Left ventricle myocardium inferior (tissue), 1 donor: ENCODE measurements at places on chromosomes 5 and 9.

DNA sequence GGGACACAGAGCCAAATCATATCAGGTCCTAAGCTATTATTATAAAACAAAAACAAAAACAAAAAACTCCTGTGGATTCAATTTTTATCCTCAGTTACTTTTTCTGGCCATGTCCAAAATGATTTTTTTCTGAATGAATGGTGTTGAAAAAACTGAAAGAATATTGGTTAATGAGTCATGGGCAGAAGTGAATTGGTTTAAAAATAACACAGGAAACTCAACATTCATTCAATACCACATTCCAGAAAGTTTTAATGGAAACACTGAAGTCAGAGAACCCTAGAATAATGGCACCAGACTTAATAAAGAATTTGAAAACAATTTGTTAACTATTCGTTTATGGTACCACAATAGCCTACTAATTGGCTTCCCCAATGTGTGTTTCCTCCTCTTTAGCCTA lies 102.4 kb upstream of the CDH9 start:
- no peaks in the 10 kb centered on the region for H3K36me3 ChIP-seq
- no peaks in the 10 kb centered on the region for H3K27me3 ChIP-seq
- H3K4me3 ChIP-seq: no peak overlapping the region

- no peak for DNase-seq
- H3K4me3 ChIP-seq: no peak overlapping the region
- H3K36me3 ChIP-seq: no peaks in the 10 kb centered on the region
- no peaks in the 10 kb centered on the region for H3K27me3 ChIP-seq
- no peak overlapping the region for H3K27ac ChIP-seq
Measured at GRCh38 chr9:68669218-68669617, 35.8 kb upstream of the PIP5K1B start.

- no peaks in the 10 kb centered on the region for H3K36me3 ChIP-seq
- peak overlapping the region; percentile 35 for H3K4me3 ChIP-seq
- DNase-seq: no peak
- H3K27ac ChIP-seq: peak overlapping the region; percentile 91
- no peaks in the 10 kb centered on the region for H3K27me3 ChIP-seq
Measured at GRCh38 chr9:571066-571465, 270.4 kb upstream of the DMRT1 start.

DNA sequence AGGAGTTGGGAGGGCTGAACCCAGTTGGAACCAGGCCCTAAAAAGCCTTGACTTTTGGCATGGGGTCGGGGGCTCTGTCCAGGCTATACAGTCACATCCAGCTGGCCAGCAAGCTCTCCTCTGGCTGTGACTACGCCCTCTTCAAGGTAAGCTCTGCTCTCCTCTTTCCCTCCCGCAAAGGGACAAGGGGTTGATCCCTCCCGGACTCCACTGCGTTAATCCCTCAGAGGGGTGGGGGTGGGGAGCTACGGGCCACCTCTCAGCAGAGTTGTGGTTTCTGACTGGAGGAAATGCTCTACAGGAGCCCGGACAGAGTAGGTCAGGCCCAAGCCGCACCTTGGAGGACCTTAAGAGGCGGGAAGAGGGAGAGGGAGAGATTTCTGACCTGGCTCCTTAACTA lies 3.0 kb upstream of the TSPAN17 start:
- no peak for DNase-seq
- no peak overlapping the region for H3K27ac ChIP-seq
- H3K4me3 ChIP-seq: no peak overlapping the region
- H3K4me1 ChIP-seq: peaks cover 34% of the 10 kb centered on the region
- H3K27me3 ChIP-seq: no peaks in the 10 kb centered on the region
- H3K36me3 ChIP-seq: no peaks in the 10 kb centered on the region

GRCh38 chr9:79215821-79216220 lies 355.9 kb upstream of the TLE4 start:
- DNase-seq: no peak
- H3K27me3 ChIP-seq: no peaks in the 10 kb centered on the region
- no peaks in the 10 kb centered on the region for H3K36me3 ChIP-seq
- H3K27ac ChIP-seq: no peak overlapping the region
- no peaks in the 10 kb centered on the region for H3K4me1 ChIP-seq

DNA sequence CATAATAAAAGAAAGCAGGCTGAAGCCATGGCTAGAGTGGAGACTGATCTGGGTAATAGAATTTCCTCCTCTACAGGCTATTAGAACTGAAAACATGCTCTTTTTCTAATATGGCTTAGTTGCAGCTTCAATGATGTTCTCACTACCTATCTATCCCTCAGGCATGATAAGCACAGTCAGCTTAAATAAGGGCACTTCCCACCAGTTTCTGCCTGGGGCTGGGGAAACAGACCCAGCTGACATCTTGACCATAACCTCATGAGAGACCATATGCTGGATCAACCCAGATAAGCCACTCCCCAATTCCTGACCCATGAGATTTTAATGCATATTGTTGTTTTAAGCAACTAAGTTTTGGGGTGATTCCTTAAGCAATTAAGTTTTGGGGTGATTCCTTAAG lies 81.2 kb downstream of the ZNF366 start:
- no peak overlapping the region for H3K4me3 ChIP-seq
- no peaks in the 10 kb centered on the region for H3K27me3 ChIP-seq
- no peak for DNase-seq
- H3K27ac ChIP-seq: no peak overlapping the region
- no peaks in the 10 kb centered on the region for H3K36me3 ChIP-seq

- no peak overlapping the region for H3K27ac ChIP-seq
- peaks cover 5% of the 10 kb centered on the region for H3K4me1 ChIP-seq
- H3K4me3 ChIP-seq: no peak overlapping the region
- DNase-seq: no peak
- H3K36me3 ChIP-seq: no peaks in the 10 kb centered on the region
- no peaks in the 10 kb centered on the region for H3K27me3 ChIP-seq
Measured at GRCh38 chr9:101427957-101428655, 7.5 kb downstream of the ALDOB start.

- H3K36me3 ChIP-seq: no peaks in the 10 kb centered on the region
- peaks cover 40% of the 10 kb centered on the region for H3K4me1 ChIP-seq
- peak; percentile 71 for DNase-seq
- H3K4me3 ChIP-seq: peak overlapping the region; percentile 83
Measured at GRCh38 chr5:53479590-53480415, 626 bp upstream of the FST start.

DNA sequence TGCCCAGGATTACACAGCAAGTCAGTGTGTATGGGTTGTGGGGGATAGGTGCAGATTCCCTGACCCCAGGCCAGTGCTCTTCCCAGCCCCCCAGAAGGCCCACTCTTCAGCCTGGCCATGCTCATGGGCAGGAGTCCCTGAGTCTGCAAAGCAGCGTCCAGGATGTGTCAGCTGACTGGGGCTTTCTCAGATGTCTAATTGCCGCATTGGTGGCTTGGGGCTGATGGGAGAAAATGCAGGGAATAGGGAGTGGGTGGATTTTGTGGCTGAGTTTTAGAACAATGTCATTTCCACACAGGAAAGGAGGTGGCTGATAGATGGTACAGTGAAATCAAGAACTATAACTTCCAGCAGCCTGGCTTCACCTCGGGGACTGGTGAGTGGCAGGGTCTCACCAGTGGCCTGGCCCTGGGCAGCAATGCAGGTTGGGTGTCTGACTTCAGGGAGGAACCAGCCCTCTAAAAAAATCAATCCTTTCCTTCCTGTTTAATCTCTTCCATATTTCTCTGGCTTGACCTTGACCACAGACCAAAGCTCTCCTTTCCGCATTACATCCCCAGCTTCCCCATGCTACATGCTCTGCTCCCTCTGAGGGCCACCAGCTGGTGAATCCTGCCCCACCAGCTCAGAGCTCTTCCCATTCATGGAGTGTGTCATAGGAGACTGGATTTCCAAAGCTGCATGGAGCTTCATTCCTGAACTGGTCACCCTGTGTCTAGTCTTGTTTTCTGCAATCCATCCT lies 14.2 kb downstream of the GLIPR2 start:
- peak overlapping the region; percentile 76 for H3K27ac ChIP-seq
- H3K4me1 ChIP-seq: peaks cover 60% of the 10 kb centered on the region
- H3K4me3 ChIP-seq: no peak overlapping the region
- no peak for DNase-seq

- H3K4me1 ChIP-seq: peaks cover 12% of the 10 kb centered on the region
- peaks cover 10% of the 10 kb centered on the region for H3K36me3 ChIP-seq
- DNase-seq: no peak
- no peak overlapping the region for H3K4me3 ChIP-seq
- no peak overlapping the region for H3K27ac ChIP-seq
Measured at GRCh38 chr9:37840560-37841194, 40.1 kb downstream of the DCAF10 start.

DNA sequence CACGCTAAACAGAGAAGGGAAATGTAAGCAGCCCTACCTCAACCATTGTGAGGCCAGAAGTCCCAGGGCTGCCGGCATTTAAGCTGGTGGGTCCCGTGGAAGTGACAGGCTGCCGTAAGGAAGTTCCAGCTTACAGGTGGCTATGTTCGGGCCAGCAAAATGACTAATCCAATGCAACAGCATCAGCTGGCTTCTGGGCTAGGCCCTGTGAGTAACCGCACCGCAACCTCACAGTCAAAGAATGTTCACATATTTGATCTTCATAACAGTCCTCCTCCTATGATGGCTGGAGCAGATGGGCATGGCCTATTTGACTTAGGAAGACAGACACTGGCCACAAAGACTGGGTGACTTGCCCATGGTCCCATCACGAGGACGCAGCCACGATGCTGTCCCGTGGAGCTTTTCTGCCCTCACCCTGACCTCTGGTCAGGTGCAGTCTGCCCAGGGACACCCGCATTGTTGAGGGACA lies 88.2 kb downstream of the LIFR start:
- no peaks in the 10 kb centered on the region for H3K27me3 ChIP-seq
- no peaks in the 10 kb centered on the region for H3K36me3 ChIP-seq
- no peak overlapping the region for H3K4me3 ChIP-seq
- H3K4me1 ChIP-seq: peaks cover 83% of the 10 kb centered on the region

GRCh38 chr5:169874621-169875020 lies 105.7 kb downstream of the INSYN2B start:
- H3K36me3 ChIP-seq: no peaks in the 10 kb centered on the region
- peaks cover 9% of the 10 kb centered on the region for H3K4me1 ChIP-seq
- H3K27ac ChIP-seq: peak overlapping the region; percentile 65
- H3K27me3 ChIP-seq: peaks cover 4% of the 10 kb centered on the region

- H3K4me3 ChIP-seq: no peak overlapping the region
- H3K4me1 ChIP-seq: no peaks in the 10 kb centered on the region
- no peaks in the 10 kb centered on the region for H3K27me3 ChIP-seq
- no peak overlapping the region for H3K27ac ChIP-seq
Measured at GRCh38 chr9:115327436-115328122, 209.6 kb upstream of the TNC start.

GRCh38 chr9:79221084-79221483 lies 350.7 kb upstream of the TLE4 start:
- H3K4me3 ChIP-seq: no peak overlapping the region
- H3K27me3 ChIP-seq: no peaks in the 10 kb centered on the region

DNA sequence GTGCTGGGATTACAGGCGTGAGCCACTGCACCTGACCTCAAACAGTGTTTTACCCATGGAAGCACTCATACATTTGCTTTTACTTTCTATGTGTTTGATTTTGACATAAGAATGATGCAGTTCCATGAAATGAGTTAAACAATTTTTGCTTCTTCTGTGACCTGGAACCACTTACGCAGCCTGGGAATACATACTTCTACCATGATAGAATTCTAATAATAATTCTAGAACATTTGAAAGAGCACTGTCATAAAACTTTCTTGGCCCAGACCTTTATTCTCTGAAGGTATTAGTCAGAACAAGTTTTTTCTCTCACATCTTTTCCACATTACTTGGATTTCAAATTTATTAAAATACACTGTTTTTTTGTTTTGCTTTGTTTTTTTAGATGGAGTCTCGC lies 25.3 kb upstream of the COL5A1 start:
- H3K4me3 ChIP-seq: no peak overlapping the region
- peaks cover 56% of the 10 kb centered on the region for H3K27me3 ChIP-seq
- H3K4me1 ChIP-seq: peaks cover 8% of the 10 kb centered on the region
- H3K36me3 ChIP-seq: no peaks in the 10 kb centered on the region

- H3K27me3 ChIP-seq: no peaks in the 10 kb centered on the region
- H3K27ac ChIP-seq: no peak overlapping the region
- H3K36me3 ChIP-seq: no peaks in the 10 kb centered on the region
Measured at GRCh38 chr5:178630475-178630930, 3.7 kb upstream of the CLK4 start.

DNA sequence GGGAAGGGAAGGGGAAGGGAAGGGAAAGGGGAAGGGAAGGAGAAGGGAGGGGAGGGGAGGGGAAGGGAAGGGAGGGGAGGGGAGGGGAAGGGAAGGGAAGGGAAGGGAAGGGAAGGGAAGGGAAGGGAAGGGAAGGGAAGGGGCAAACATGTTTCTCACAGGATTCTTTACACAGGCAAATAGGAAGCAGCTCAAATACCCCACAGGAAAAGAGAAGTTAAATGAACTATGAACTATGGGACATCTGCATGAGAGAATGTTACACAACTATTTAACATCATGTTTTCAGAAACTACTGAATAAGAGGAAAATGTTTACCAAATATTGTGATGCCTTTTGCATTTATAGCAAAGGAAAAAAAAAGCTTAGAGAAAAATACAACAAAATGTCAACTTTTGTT lies 125.4 kb upstream of the SLC30A5 start:
- H3K4me1 ChIP-seq: no peaks in the 10 kb centered on the region
- DNase-seq: no peak
- peaks cover 8% of the 10 kb centered on the region for H3K27me3 ChIP-seq
- H3K27ac ChIP-seq: no peak overlapping the region
- no peak overlapping the region for H3K4me3 ChIP-seq
- no peaks in the 10 kb centered on the region for H3K36me3 ChIP-seq

DNA sequence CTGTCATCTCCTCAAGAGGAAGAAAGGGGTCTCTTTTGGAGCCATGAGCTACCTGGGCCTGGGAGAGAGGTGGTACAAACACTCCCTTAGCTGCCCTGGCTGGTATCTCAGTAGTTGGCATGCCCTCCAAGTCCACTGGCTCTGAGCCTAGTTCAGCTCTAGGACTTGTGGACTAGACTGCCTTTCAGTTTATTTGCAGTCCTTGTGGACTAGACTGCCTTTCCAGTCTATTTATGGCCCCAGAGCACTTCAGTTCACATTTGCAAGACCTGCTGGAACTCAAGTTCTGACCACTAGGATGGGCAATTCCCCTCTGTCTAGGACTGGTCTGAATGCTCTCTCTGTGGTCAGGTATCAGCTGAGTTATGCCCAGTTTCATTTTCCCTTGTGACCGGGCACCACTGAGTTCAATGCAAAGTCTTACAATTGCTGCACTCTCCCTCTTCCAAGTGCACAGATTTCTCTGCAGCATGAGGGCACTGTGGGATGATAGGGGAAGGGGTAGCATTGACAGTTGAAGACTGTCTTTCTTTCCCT lies 1019.0 kb downstream of the TAF11L14 start:
- no peak overlapping the region for H3K27ac ChIP-seq
- no peak for DNase-seq
- no peaks in the 10 kb centered on the region for H3K4me1 ChIP-seq
- H3K4me3 ChIP-seq: no peak overlapping the region
- H3K36me3 ChIP-seq: no peaks in the 10 kb centered on the region
- H3K27me3 ChIP-seq: no peaks in the 10 kb centered on the region

GRCh38 chr5:83972236-83972635 lies 251.6 kb upstream of the HAPLN1 start:
- H3K4me3 ChIP-seq: no peak overlapping the region
- no peaks in the 10 kb centered on the region for H3K36me3 ChIP-seq
- no peak for DNase-seq
- no peaks in the 10 kb centered on the region for H3K4me1 ChIP-seq
- no peaks in the 10 kb centered on the region for H3K27me3 ChIP-seq

- no peak overlapping the region for H3K27ac ChIP-seq
- DNase-seq: no peak
- no peaks in the 10 kb centered on the region for H3K27me3 ChIP-seq
- no peaks in the 10 kb centered on the region for H3K36me3 ChIP-seq
- H3K4me3 ChIP-seq: no peak overlapping the region
Measured at GRCh38 chr5:157862183-157862851, 3.4 kb upstream of the CLINT1 start.

- H3K27ac ChIP-seq: no peak overlapping the region
- peaks cover 4% of the 10 kb centered on the region for H3K4me1 ChIP-seq
- no peak for DNase-seq
- H3K27me3 ChIP-seq: no peaks in the 10 kb centered on the region
- H3K36me3 ChIP-seq: peaks cover 31% of the 10 kb centered on the region
Measured at GRCh38 chr5:116487045-116487444, 87.6 kb downstream of the SEMA6A start.
